HAP-1 (cell line): ENCODE measurements at places on chromosomes 7 and 10.

DNA sequence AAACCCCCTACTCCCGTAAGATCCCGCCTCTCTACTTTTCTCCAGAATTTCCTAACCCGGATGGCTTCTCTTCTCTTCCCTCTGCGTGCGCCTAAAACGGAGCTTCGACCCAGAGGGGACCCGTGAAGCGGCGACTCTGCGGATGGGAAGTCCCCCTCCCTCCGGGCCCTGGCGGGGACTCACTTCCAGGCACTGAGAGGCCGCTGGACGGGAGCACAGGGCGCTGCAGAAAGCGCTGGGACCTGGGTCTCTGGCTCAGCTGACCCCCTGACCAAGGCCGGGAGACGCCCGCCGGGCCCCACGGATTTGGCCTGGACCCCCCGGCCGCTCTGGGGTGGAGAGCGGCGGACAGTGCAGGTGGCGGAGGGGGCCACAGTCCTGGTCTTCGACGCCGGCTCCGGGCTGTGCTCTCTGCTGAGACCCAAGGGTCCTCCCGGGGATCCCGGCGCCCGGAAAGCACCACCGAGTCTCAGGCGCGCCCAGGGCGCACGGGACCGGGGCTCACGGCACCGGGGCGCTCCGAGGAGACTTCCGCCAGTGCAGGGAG lies 688 bp upstream of the FOXL3 start:
- no peak for DNase-seq

GRCh38 chr10:46229144-46229563 lies 57.6 kb upstream of the ANTXRL start:
- peak; percentile 67 for DNase-seq

- DNase-seq = peak; percentile 15
Measured at GRCh38 chr10:122999347-122999746, 9.2 kb downstream of the IKZF5 start.

DNA sequence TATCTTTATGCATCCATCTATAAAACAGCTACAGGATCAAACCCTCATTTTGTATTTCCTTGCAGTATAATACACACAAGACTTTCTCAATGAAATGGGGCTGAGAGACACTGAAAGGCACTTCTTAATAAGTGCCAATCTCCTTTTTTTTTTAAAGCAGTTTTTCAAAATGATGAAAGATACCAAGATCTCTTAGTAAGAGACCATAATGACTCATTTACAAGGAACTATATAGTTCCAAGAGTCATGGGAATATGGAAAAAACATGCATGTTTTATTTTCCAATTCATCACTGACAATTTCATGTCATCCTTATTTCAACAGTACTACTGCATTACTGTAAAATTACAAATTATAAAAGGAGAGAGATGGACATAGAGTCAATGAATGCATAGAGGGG lies 973.7 kb downstream of the GATA3 start:
- no peak for DNase-seq

- DNase-seq = no peak
Measured at GRCh38 chr10:15719049-15719898, 448 bp downstream of the ITGA8 start.

- no peak for DNase-seq
Measured at GRCh38 chr7:157295338-157295737, 41.5 kb upstream of the DNAJB6 start.

DNA sequence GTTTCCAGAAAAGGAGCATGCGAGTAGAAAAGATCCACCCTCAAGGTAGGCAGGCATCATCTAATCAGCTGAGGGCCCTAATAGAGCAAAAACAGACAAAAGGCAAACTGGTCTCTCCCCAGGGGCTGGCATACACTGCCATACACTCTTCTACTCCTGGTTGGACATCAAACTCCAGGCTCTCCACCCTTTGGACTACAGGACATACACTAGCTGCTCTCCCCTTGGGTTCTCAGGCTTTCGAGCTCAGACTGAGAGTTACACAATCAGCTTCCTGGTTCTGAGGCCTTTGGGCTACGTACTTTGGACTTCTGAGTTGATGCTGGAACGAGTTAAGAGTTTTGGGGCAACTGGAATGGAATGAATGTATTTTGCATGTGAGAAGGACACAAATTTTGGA lies 50.9 kb upstream of the TM9SF3 start:
- no peak for DNase-seq

DNA sequence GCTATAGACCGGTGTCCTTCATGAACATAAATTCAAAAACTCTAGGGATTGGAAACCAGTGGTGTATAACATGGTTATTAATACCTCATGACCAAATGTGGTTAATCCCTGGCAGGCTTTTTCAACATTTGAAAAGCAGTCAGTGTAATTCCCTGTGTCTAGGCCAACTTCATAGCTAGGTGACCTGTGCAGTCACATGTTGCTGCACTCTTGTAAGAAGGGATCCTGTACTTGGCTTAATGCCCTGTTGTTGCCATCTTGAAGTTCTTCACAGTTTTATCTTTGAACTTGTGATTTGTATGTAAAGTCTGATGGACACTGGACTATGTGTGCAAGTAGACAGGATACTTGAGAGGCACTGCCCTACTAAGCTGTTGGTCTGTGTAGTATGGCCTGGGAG lies 39.7 kb downstream of the ZNF33A start:
- DNase-seq = no peak

DNA sequence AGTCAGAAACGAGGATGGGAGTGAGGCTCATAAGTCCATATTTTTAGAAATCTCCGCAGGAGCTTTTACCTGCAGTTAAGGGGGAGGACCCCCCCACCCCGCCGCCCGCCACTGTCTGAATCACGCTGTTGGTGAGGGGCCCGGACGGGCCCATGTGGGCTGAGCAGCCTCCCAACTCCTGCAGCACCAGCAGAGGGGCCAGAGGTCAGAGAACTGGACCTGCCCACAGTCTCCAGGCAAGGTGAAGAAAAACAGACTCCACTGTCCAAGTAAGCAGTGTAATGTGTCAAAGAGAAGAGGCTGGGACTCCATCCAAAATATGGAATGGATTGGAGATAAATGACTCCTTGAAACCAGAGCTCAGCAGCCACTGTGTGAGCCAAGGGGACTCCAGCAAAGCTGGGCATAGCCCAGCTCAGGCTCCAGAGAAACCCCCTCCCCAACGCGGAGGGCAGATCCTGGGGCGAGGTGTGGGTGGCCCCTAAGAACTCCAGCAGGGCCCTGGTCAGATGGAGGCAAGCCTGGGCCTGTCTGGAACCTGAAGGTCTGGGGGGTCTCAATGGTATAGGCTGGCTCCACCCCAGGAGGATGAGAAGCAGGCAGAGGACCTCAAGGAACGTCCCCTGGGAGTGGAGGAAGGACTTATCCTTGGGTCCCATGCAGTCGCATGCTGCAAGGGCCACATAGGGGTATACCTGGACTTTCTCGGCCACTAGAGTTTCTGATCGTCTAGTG lies 128.5 kb upstream of the TNS3 start:
- no peak for DNase-seq

DNA sequence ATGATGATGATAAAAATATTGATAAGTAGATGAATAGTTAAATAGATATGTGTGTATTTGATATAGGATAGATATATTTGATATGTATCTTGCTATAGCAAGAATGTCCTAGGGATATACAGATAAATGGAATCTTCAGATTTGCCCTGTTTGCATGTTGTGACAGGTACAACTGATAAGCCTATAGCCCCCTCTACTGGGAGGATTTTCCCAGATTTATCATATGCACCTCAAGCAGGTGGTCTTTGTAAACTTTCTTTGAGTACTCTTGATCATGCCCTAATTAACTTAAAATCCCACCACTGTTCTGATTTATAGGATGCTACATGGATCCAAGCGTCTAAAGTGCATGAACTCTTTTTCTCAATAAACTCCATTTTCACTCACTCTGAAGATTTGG lies 1050.7 kb downstream of the SORCS3 start:
- peak; percentile 9 for DNase-seq

- no peak for DNase-seq
Measured at GRCh38 chr10:79413196-79413595, 32.2 kb downstream of the ZCCHC24 start.
